ENCODE measurements at places on chromosomes 13 and 19.
A peak's percentile ranks its signal among the peaks of the same experiment; 100 is the strongest.

- no peak for DNase-seq
Observed at GRCh38 chr13:41678249-41678648, 220.9 kb downstream of the RGCC start.

GRCh38 chr19:40284501-40285352, at the start of gene AKT2:
AKT2 (minus strand) TSS chr19:40285345; CDS start chr19:40265267, 20,078 bp downstream.
- DNase-seq, result peak; percentile 93

DNA sequence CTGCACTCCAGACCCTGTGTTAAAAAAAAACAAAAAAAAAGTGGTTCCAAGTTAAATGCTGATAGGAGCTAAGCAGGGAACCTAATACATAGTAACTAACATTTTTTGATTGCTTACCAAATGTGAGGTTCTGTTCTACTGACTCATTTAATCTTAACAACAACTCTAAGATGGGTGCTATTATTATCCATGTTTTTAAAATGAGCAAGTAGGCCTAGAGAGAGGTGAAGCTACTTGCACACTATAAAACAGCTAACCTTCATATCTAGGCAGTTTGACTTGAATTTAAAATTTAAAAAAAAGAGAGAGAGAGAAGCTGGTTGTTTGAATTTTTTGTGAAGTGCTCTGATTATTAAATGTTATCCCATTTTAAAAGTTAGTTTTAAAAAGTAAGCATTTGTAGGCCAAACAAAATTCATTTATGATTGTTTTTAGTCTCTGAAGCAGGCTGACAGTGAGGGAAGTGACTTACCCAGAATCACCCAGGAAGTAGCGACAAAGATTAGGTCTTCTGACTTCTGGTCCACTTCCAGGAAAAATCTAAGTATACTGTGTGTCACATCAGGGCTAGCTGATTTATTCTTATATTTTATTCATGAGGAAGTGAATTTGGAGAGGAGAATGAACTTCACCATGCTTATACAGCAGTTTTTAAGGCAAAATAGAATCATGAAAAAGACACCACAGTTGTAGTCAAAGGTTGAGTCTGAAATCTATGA, 2.4 kb downstream of the SIGLECL1 start:
- DNase-seq, result no peak

- DNase-seq, result no peak
Observed at GRCh38 chr13:93559718-93560117, 333.1 kb downstream of the GPC6 start.

DNA sequence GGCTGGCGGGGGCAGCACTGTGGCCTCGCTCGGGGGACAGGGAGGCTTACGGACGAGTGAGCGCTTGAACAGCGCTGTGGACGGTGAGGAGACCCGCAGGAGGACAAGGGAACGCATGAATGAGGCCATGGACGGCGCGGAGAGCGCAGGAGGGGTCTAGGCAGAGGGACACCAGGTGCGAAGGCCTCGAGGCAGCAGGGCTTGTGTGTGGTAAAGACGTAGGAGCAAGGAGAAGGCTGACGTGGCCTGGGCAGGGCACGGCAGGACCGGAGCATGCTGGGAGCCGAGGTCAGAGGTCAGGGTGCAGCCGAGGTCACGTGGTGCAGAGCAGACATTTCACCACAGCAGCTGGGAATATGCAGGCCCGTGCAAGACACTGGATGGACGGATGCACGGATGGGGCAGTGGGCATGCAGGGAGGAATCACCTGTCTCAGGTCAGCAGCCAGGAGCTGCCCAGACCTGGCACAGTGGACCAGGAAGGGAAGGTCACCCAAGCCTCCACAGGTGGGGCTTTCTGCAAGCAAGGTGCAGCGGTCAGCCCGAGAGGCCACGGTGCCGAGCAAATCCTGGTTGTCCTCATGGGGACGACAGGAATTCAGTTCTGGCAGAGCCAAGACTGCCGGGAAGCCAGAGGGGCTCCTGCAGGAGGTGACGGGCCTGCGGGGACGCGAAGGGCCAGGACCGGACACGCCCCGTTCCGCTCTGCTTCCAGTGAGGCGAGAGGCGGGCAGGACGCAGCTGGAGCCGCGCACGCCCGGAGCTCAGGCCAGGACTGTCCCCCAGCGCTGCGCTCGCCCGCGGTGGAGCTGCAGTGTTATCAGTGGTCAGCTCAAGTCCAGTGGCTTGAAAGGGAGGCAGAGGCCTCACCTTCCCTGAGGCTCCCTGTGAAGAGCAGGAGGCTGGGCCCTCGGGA, 72.2 kb downstream of the RASA3 start:
- no peak for DNase-seq

- no peak for DNase-seq
Observed at GRCh38 chr13:58190577-58190976, 559.0 kb downstream of the PCDH17 start.

- DNase-seq, result peak; percentile 81
Observed at GRCh38 chr19:41993612-41994483, at the start of gene ATP1A3. ATP1A3 (minus strand) TSS chr19:41994230; CDS start chr19:41994076, 154 bp downstream.

- no peak for DNase-seq
Observed at GRCh38 chr13:44165221-44165888, 208.3 kb upstream of the SERP2 start.

- DNase-seq, result no peak
Observed at GRCh38 chr13:26784704-26785639, 24.4 kb upstream of the GPR12 start.

DNA sequence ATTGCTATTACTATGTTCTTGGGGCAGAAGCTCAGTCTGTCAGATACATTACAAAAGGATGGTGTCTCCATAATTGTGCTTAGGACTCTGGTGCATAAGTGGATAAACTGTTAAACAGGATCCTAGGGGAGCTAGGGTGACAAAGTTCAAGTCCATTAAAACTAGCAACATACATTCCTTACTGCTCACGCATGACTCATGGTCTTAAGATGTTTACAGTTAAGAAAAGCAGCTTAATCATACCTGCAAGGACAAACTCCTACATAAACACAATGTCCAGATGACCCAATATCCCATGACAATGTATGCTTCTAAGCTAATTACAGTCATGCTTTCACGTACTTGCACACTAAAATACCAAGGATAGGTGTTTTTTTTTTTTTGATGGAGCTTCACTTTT, 3.5 kb upstream of the ZNF701 start:
- no peak for DNase-seq

- DNase-seq, result no peak
Observed at GRCh38 chr19:33780251-33780650, 16.4 kb upstream of the KCTD15 start.

- DNase-seq, result no peak
Observed at GRCh38 chr19:10780368-10780767, 55.6 kb downstream of the TMED1 start.

- DNase-seq, result no peak
Observed at GRCh38 chr19:41887711-41888382, 4.9 kb downstream of the ARHGEF1 start.

DNA sequence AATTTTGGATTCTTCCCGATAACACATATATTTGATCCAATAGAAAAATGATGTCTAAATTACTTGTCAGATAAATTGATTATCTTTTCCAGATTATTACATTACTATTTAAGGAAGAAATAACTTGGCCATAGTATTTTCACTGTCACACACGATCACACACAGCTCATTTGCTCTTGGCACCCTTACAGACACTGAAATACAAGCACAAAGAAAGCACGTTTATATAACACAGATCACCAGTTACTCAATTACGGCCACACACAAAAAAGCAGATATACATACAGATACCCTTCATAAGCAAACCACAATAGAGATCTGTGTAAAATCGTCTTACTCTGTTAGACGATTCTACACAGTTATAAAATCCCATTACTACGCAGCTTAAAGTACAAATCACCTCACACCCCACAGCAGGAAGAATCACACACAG, 716 bp upstream of the ZNF420 start:
- DNase-seq, result no peak

GRCh38 chr13:51999510-51999911, 11.7 kb downstream of the ATP7B start:
- no peak for DNase-seq

- DNase-seq, result no peak
Observed at GRCh38 chr13:30757026-30757742, 21.8 kb downstream of the ALOX5AP start.

DNA sequence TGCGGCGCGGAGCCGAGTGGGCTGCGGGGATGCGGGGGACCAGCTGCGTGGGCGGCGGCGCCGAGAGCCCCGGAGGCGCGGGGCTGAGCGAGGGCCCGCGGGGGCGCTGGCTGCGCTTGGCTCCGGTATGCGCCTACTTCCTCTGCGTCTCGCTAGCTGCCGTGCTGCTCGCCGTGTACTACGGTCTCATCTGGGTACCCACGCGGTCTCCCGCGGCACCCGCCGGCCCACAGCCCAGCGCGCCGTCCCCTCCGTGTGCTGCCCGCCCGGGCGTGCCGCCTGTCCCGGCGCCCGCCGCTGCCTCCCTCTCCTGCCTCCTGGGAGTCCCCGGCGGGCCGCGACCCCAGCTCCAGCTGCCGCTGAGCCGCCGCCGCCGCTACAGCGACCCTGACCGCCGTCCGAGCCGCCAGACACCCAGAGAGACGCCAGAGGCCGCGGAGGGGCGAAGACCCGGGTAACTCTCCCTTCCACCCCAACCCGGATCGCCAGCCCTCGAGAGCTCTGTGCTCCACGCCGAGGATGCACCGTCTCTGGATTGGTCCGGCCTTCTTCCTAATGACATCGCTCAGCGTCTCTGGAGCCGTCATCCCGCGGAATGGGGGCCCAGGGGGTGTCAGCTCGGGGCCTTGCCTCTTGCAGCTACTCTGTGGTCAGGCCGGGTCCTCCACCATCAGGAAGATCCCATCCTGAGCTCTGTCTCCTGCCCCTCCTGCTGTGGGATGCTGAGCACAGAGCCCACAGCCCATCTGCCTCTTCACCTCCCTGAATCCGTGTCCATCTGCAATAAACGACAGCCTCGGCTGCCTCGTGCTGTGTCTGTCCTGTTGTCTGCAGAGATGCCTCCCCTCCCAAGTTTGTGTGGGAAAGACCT, 441 bp downstream of the INAFM1 start:
- DNase-seq, result no peak

DNA sequence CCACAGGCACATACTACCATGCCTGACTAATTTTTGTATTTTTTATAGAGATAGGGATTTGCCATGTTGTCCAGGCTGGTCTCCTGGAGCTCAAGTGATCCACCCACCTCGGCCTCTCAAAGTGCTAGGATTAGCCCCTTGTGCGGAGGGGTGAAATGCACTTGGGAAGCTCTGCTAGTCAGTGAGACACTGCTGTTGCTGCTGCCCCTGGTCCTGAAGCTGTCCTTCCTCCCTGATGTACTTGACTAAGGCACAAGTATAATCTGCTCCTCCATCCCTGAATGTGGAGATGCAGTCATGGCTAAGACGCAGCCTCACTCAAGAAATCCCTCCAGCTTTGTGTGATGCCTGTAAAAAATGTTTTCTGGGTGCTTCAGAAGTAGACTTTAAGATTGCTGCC, 124.5 kb downstream of the KCTD15 start:
- DNase-seq, result no peak

- no peak for DNase-seq
Observed at GRCh38 chr19:6219586-6220290, 60.0 kb downstream of the MLLT1 start.

DNA sequence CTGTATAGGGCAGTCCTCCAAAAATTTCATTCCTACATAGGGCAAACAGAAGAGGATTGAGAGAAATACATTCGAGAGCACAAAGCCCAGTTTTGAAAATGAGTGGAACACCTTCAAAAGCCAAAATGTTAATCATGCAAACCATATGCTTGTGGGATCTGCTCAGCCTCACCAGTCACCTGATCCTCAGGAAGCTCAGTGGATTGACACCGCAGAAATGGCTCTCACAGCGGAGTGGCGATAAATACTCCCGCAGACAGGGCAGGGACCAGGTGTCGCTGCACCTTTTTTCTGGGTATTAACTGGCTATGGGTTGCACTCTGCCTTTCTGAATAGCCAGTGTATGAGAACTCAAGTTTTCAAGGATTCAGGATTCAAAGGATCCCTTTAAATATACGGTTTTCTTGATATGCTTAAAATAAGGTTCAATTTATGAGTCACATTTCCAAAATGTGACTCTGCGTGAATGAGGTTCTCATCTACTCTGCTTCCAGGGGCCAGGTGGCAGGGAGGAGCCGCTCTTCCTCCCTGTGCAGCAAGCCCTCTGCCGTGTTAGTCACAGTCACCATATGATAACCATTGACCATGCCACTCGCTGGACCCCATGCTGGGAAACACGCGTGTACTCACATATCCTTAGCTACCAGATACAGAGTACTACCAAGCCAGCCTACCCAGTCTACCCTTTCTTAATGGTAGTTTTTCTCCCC, 18.3 kb upstream of the DHRS12 start:
- DNase-seq, result no peak

- no peak for DNase-seq
Observed at GRCh38 chr19:49677231-49677900, at the start of gene PRMT1. PRMT1 (plus strand) TSS chr19:49677271; CDS start chr19:49677281, 10 bp downstream.

DNA sequence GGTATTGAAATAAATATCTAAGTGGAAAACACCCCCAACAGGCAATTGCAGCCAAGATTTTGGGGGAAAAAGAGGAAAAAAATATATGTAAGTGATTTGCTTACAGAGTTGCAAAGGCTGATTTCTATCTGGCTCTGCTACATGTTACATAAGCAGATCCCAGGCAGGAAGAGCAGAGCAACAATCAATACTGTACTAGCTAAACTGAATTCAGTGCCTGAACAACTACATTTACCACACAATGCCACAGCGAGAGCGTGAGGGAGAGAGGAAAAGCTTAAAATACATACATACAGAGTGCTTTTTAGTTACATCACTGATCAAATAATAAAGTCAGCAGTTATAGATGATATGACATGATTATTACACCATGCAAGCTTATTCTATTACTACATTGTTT, 665.6 kb upstream of the ARGLU1 start:
- no peak for DNase-seq

DNA sequence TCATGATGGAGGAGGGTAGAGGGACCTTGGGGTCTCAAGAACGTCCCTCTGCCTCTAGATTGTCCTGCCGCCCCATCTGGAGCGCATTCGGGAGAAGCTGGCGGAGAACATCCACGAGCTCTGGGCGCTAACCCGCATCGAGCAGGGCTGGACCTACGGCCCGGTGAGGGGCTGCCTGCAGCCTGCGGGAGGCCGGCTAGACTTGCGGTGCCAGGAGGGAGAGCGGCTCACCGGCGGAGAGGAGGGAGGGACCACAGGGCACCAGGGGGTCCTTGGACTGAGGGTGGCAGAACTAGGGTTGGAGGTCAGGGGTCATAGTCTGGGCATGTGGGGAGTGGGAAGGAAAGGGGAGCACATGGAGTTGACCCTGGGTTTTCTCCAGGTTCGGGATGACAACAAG, 29.9 kb downstream of the RYR1 start:
- DNase-seq, result no peak

DNA sequence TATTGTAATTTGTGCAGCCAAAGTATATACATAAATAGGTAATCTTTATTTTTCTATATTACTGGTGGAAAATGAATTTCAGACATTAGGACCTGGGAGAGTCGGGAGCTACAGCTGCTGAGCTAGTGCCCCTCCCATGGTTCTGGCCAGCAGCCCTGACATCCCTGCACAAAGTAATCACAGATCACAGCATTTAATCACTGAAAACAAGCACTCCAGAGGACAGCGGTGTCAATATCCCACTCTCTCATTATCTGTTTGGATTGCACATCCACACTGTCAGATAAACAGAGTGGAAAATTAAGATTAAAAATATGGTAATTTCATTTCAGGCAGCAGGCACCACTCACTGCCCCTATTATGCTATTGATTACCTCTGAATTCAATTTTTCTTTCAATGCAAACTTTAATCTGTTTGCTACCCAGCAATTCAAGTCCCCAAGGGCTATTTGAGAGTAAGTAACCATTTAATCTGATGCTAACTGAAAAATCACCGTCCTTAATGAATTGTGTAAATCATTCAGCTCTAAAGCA, 254.1 kb upstream of the SOX21 start:
- peak; percentile 94 for DNase-seq

GRCh38 chr13:38365661-38366060, 16.0 kb downstream of the UFM1 start:
- no peak for DNase-seq

GRCh38 chr19:39407410-39407659, 688 bp downstream of the ZFP36 start:
- no peak for DNase-seq

All from NCI-H1930 (cell line).